Ascending aorta (tissue), 2 donors: ENCODE measurements at places on chromosomes 1 and 21. TPM values are rescaled to one million over a fixed set of nuclear protein-coding genes. Genes with fewer than 3 reads are reported as not detected.

OR2L2 gene
- not detected for total RNA-seq

MATN1 gene
- 0.85 TPM for total RNA-seq

BATF3 gene
- total RNA-seq, result 18.4 TPM

GRCh38 chr1:179146911-179147310 lies 65.0 kb downstream of the TOR3A start:
- no peak for DNase-seq

DNA sequence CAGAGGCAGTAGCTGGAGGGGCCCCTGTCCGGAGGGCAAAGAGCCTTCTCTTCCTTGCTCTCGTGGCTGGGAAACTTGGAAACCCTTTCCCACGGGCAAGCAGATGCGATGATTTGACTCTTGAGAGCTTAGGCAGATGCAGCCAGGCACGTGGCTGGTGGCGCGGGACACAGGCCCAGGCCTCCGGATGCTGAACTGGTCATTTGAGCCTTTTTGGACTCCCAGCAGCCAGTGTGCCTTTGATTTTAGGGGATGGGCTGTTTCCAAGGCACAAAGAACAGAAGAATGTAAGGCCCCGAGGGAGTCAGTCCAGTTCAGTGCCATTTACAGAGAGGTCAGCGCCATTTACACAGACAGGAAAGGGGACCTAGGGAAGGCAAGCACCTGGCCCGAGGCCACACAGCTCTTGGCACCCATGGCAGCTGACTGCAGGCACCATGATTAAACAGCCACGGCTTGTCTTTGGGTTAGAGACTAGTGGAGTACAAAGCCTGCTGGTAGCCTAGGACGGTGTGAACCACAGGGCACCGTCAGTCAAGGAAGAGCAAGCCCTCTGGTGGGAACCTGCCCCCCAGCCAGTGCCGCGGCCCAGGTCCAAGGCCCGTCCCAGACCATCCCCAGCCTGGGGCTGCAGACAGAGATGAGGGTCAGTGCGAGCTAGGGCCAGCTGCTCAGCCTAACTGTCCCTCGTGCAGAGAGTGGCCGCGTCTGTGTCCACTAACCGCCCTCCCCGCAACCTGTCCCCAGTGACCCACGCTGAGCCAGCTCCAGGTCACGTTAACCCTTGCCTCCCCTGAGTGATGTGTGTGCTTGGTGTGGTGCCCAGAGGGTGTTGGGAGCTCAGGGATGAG lies 20.4 kb upstream of the CCDC27 start:
- no peak for DNase-seq

GRCh38 chr1:155261493-155261851 lies 688 bp downstream of the SCAMP3 start:
- DNase-seq, result no peak

DNA sequence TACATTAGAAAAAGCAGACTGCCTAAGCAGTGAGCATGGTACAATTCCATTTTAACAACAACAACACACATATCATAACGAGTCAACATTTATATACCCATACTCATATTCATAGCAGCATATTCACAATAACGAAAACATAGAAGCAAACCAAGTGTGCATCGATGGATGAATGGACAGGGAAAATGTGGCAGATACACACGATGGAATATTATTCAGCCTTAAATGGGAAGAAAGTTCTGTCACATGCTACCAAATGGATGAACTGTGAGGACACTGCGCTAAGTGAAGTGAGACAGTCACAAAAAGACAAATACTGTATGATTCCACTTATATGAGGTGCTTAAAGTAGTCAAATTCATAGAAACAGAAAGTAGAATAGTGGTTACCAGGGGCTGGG lies 9.5 kb upstream of the MAN1C1 start:
- no peak for DNase-seq

GRCh38 chr1:66371233-66372005 lies 162.5 kb upstream of the SGIP1 start:
- DNase-seq, result no peak

GRCh38 chr1:63000508-63000907 lies 216.6 kb downstream of the ATG4C start:
- no peak for DNase-seq

GRCh38 chr1:77557053-77557452 lies 125.4 kb downstream of the ZZZ3 start:
- DNase-seq, result no peak

DNA sequence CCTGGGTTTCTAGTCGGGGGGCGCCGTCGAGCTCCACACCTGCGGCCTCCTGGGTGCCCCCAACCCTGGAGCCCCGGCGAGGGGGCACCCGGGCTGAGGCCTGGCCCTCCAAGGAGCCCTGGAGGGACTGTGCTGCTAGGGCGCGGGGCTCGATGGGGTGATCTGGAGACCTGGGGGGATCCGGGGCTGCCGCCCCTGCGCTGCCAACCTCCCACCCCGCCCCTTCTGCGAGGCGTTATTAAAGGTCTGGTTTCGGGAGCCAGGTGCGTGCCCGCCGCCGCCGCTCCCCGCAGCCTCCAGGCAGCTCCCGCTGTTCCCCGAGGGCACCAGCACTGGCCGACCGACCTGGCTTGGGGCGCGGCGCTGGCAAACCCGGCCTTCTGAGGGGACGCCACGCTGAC lies 746 bp upstream of the POFUT2 start:
- DNase-seq, result no peak

GRCh38 chr1:192053531-192053971 lies 104.7 kb upstream of the RGS18 start:
- no peak for DNase-seq

DNA sequence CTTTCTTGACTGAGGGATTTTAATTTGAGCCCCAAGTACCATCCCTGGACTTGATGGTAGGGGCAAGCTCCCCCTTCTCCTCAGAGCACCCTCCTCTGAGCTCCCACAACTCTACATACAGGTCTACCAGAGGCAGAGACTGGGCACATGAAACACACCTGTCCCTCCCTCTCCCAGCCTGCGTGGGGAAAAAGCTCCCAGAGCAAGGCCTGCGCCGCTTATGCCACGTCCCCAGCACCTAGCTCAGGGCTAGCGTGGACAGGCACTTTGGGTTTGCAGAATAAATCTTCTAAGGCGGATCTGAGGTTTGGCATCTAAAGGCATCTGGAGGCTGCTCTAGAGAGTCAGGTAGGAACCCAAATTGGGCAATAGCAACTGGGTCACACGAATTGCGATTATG lies 7.5 kb upstream of the KNCN start:
- DNase-seq, result no peak

- no peak for DNase-seq
Observed at GRCh38 chr21:32388306-32388705, 4.5 kb downstream of the URB1 start.

GRCh38 chr1:42933060-42933586 lies 25.5 kb downstream of the SLC2A1 start:
- no peak for DNase-seq

GRCh38 chr1:71770121-71770520 lies 512.2 kb downstream of the NEGR1 start:
- no peak for DNase-seq

DNA sequence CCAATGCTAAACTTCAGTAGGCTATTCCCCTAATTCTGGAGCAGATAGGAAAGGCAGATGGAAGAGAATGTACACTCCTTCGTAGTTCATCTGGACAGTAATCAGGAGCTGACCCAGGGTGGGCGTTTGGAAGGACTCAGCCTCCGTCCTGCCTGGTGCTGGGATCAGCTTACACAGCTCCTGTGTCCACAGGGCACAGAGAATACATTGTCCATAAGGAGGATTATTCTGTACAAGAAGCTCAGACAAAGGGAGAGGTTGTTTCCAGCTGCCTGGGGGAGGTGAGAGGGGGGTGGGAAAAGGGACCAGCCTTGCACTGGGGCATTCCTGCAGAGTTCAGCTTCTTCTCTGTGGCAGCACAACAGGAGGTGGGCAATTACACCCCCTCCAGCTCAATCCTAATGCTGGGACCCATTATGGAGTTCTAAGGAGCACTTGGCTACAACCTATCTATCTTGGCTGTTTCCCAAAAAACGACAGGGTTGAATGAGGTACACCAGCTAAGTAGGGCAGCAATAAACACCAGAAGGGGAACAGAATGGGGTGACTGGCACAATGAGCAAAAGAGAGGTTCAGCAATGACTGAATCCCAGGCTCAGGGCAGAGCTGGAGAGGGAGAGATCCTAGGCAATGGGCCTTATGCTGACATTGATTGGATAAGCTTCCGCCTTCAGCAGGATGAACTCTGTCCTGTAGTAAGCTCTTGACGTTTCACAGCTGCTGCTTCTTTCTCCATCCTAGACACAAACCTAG lies 7.4 kb downstream of the MED8 start:
- DNase-seq, result no peak

GRCh38 chr1:45429561-45430159 lies 61.3 kb downstream of the TESK2 start:
- no peak for DNase-seq
